NCI-H1048 (cell line): ENCODE measurements at places on chromosomes 6 and 20.

- DNase-seq: no peak
These were observed 52.9 kb upstream of the BTN3A2 start for GRCh38 chr6:26312096-26312463.

DNA sequence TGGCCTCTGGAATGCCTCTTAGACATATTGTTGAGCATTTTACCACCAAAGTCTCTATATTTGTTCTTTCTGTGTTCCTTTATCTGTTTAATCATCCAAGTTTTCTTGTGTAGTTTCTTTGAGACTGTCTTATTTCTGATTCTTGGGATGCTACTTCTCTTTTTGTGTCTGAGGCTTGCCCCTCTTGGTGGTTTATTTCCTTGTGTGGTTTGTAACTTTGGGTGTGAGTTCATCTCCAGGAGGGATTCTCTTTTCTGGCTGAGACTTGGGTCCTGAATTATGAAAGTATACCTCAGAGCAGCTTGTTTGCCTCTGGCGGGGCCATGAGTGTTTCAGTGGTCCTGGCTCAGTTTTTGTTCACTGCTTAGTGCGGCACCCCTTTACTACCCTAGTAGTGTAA is 33.9 kb downstream of the PPARD start:
- no peak for DNase-seq

DNA sequence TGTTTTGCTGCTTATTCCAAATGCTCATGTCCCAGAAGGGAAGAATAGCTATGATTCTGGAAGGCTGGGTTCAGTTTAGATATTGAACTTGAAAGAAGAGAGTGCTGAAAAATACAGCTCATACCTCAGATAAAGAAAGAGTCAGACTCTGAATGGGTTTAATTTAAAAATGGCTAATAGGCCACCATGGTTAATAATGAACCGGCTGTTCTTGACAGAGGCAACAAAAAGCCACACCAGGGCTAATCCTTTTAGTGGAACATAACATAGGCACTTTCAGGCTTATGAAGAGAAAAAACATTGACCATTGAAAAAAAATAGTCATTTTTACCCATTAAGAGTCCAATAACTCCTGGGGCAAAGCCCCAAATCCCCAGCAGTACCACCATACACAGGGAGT is 59.4 kb downstream of the TNFRSF21 start:
- no peak for DNase-seq

DNA sequence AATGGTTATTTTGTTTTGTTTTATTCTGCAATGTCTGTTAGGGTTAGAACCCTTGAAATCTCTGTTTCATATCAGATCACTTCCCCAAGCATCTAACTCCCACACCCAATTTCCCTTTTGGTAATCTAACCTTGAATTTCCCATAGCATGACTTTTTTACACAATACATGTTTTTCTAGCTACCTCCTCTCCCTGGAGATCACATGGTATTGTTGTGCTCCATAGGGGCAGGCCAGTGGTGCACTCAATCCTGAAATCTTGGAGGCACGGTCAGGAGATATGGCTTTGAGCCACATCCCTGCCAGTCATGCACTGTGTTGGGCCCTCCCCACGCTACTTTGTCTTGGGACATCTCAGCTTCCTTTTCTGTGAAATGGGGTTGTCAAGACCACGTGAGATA is 36.7 kb upstream of the NNAT start:
- no peak for DNase-seq

- no peak for DNase-seq
These were observed 47.3 kb downstream of the LRRN4 start for GRCh38 chr20:6006603-6006949.

DNA sequence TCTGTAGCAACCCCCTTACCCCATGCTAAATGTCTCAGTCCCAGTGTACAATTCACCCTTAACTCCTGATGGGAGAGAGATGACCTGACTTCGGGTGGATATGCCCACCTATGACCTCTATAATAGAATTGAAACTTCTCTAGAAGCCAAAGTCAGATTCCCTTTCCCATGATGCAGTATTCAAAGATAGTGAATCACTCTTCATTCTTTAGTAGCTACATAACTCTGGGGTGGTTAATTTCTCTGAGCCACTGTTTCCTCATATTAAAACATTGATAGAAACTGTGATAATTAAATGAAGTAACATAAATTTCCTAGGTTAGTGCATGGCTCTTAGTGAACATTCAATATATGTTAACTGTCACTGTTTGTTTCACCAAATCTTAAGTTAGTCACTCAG is 500.4 kb downstream of the COL12A1 start:
- DNase-seq: no peak

DNA sequence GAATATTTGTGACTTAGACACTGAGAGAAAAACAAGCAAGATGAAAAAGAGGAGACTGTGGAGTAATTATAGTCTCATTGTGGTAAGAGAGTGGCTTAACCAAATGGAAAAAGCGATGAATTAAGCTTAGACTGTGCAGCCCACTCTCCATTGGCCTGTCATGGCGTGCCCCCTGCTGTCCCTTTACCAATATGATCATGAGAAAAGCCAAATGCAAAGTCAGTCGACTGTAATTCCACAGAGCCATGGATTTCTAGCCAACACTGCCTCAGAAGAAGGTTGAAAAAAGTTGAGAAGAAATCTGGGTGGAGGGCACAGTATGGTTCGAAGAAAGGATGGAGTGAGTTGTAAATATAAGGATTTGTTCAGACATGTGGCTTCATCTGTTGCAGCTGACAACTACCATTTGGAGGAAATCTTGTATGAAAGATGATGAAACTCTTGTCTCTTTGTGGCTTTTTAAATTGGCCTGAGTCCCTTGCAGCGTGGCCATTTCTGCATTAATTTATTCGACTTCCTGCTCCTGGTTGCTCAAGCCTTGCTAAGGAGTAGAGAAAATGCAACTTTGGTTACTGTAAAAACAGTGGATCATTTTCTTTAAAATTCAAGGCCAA is 251.4 kb downstream of the DOK5 start:
- no peak for DNase-seq

DNA sequence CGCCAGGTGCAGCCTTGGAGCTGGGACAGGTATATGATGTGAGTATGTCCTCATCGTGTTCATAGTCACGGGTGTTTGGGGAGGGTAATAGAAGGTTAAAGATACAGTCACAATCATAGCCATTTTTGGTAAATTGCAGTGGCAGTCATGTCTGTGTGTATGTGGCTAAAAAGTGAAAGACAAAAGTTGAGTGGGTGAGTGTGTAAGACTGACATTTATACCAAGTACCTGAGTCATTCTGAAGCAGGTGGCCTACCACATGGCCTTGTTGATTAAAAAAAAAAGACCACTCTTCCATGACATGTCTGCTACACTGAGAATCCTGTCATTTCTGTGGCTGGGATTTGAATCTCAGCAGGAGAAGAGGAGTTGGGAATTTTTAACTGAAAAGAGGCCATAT is 181.9 kb downstream of the SCP2D1 start:
- DNase-seq: no peak

DNA sequence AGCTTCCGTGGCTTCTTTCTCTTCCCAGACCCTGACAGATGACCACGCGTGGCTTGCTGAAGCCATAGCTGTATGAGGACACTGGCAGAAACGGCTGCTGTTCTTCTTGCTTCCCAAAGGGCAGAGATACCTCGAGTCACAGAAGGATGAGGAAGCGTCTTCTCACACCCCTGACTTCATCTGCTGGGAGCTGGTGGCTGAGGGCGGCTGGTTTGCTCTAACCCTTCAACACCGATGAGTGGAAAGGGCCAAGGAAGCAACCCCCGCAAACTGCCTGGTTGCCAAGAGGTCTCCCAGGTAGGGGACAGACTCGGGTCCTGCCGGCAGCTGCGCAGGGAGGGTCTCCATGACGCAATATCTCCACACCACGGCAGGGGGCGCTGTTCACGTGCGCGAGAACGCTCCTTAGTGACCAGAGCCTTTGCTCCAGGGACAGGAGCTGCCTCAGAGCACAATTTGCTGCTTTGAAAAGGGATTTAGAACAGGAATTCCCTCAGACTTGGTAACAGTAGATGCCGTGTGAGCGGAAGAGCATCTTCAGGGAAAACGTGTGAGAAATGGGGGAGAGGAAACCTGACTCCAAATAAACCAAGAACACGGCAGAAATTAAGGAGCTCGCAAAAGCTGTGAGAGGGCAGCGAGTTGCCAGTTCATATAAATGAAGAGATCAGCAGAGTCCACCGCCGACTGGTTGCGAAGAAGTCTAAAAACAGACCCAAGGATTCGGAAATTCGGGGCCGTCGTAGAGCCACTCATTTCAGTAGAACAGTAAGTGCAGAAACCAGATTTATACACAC is 80.2 kb downstream of the ERMARD start:
- DNase-seq: peak; percentile 60

DNA sequence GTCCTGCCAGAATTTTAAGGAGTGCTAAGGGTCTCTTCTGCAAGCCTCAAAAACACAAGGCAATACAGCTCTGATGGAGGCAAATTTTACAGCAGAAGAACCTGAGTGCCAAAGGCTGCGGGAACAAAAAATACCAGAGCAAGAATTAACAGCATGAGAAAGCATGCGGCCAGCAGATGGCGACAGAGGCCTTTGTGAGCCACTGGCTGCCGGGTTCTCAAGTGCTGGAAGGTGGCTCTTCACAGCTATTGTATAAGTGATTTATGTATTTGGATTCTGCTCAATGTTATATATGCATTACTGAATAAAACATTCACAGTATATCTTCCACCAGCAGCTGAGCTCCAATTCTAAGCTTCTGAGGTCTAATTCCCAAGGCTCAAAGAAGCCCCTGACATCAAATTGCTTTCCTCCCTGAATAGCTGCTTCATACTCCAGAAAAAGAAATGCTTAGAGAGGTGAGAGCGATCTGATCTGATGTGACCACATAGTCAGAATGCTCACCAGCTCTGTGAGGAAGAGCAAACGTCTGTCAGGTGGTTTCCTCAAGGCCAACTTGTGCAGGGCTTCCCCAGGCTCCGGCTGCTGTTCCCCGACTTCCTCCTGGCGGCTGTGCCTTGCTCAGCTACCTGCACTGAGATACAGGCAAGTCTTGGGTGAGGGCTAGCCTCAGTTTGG is 58.6 kb downstream of the PPP1R3G start:
- DNase-seq: peak; percentile 35

DNA sequence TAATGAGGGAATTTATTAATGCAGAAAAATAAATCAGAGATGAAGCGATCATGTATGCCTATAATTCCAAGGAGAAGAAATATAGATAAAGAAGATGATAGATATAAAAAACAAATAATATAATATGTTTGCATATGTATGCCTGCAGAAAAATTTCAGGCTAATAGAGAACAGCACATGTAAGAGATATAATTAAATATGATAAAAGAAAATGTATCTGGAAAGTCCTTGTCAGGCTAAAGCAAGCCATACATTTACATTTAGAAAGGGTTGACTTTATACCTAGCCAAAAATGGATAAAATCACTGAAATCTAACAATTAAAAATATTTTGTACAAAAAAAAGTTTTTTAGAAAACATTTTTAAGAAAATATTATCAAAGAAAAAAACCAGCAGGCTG is 454.1 kb downstream of the C6orf118 start:
- DNase-seq: no peak

GRCh38 chr20:64024141-64024990 is 11.6 kb upstream of the C20orf204 start:
- DNase-seq: no peak

GRCh38 chr6:74993136-74993535 is 212.7 kb downstream of the COL12A1 start:
- no peak for DNase-seq

DNA sequence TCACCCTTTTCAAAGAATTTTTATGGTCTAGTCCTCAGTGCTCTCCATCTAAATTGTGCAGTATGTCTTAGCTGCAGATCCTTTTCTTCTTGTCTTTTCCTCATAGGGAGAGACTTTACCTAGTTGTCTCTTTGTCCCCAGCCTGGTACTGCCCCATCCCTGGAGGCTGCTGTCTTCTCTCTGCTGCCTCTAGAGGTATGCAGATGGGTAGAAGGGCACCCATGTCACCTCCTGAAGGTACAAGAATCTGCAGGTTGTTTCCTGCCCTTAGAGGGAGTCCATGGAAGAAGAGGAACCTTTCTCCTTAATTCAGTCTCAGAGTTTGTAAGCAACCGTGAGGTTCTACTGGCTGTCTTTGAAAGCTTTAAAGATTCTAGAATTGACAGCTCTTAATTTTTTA is 39.1 kb downstream of the MCM8 start:
- no peak for DNase-seq

- DNase-seq: no peak
These were observed 3.8 kb downstream of the EFHC1 start for GRCh38 chr6:52423971-52424381.

DNA sequence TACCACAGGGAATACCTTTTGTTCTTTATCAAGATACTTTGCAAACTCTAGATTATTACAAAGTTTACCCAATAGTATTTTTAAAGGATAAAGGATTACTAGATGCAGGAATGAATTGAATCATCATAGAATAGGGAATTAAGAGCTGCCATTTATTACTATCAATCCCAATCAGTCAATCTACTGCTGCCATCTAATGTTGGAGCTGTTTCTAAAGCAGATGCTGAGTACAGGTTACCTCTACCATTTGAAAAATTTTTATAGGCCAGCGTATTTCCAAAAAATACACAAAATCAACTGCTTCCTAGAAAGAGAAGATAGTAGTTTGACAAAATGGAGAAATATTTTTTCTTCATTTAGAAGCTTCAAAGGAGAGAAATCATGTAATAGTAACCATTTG is 520.4 kb downstream of the ADGRB3 start:
- DNase-seq: no peak

DNA sequence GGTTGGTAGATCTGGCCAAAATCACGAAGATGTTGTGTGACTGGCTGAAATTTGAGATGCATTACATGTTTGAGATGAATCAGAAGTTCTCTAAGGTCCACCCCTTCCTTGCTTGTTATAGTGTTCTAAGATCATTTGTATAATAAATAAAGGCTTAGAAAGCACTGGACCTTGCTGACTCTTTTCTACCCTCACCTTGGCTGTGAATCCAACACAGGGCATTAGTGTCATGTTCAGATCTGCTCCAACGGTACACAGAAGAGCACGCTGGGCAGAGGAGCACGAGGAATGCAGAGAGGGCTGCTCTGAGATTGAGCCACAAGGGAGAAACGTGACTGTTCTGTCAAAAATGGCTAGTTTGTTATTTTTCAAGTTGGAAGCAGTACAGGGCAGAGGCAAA is 169.5 kb upstream of the HDAC2 start:
- no peak for DNase-seq

GRCh38 chr6:145147559-145147958 is 587.8 kb downstream of the EPM2A start:
- DNase-seq: no peak

DNA sequence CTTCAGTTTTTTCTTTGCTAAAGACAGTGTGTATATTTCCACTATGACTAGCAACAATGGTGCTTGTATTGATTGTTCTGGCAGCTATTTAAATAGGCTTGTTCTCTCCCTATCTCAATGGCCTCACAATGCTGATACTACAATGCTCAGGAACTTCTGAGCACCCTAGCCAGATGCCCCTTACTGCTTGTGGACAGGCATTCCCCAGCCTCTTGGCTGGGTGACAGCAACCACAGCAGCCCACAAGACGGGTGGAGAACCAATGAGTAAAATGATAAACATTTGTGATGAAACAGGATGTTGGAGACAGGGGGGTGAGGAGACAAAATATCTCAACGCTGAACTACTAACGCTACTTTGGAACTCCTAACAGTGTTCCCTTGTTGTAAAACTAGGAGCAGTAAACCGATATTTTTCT is 42.3 kb downstream of the HIVEP2 start:
- DNase-seq: no peak

GRCh38 chr6:158706369-158706982 is 56.6 kb downstream of the SYTL3 start:
- no peak for DNase-seq

GRCh38 chr20:62368392-62368975 is 1.4 kb upstream of the LAMA5 start:
- DNase-seq: no peak
